ENCODE measurements at places on chromosomes 1 and 21.

GRCh38 chr21:22609802-22610201 lies 1611.6 kb downstream of the NCAM2 start:
- no peak for DNase-seq

- no peak for DNase-seq
These were observed 2.1 kb downstream of the GNG12 start for GRCh38 chr1:67830928-67831830.

GRCh38 chr21:19712441-19712840 lies 1285.8 kb upstream of the NCAM2 start:
- no peak for DNase-seq

GRCh38 chr1:71587961-71588360 lies 507.1 kb upstream of the ZRANB2 start:
- no peak for DNase-seq

DNA sequence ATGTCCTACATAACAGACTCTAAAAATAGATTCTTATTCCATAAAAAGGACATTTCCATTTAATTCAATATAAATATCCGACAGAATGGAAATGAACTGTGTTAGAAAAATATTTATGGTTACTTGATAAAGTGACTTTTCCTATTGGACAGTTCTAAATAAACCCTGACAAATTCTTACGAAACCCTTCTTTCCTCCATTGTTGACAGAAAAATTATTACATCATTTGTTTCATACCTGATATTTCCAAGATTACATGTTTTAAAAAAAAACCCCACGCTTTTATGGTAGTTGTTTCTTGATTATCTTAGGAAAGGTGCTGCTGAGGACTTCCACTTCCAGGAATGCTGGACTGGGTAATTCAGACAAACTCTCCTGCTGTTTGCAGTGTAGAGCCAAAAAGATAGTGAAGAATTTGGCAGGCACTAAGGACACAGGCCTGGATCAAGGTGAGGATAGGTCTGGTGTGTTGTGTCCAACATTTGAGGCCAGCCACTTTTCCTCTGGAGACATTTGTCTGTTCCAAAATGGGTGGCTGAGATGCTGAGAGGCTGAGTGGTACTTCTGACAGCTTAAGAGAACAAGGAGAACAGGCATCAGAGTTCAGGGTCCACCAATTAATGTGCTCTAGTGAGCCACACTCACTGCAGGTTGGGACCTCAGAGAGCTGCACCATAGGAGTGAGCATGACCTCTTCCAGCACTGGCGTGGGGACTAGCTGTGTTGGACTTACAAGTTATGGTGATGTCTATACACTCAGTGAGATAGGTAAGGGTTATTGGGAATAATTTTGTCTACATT lies 7.0 kb upstream of the C1orf116 start:
- no peak for DNase-seq

DNA sequence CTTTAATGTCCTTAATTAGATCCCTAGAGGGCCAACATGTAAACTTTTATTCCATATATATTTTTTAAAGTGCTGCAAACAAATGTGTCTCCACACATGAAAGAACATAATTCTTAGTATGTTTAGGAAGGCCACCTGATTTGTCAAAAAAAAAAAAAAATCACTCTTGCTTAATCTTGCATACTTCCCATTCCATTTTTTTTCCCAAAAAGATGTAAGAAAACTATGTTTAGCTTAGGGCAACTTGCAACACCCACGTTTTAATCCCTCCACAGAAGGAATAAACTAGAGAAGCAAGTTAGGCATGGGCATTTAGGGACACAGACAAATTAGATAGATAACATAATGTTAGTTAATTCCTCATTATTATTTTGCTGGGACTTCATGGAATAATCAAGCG lies 5.6 kb downstream of the YOD1 start:
- no peak for DNase-seq

DNA sequence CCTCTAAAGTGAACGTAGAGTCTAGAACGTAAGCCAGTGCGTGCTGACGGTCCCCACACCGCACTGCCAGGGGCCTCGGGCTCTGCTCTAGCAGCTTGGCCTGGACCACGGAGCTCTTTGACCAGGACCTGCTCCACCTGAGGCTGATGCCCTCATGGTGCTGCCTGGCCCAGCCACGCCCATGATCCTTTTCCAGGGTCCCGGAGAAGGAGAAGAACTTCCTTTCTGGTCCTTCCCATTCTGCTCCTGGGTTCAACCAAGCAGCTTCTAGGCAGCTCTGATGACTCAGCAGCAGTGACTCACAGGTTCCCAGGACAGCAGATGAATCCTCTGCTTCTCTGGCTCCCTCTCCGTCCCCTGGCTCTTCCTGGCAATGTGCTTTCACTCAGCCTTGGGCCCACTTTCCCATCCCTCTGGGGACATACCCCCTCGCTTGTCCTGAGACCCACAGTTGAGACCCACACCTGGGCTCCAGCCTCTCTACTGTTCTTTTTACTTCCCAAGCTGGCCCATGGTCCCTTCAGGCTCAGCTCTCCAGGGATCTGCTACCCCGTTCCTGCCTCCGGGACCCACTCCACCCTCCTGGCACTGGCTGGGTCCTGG lies 246.3 kb upstream of the RAB4A start:
- no peak for DNase-seq

GRCh38 chr1:197438010-197438790 lies 170.1 kb downstream of the CRB1 start:
- no peak for DNase-seq

- DNase-seq, result no peak
These were observed 195.5 kb downstream of the LMO4 start for GRCh38 chr1:87524021-87524754.

DNA sequence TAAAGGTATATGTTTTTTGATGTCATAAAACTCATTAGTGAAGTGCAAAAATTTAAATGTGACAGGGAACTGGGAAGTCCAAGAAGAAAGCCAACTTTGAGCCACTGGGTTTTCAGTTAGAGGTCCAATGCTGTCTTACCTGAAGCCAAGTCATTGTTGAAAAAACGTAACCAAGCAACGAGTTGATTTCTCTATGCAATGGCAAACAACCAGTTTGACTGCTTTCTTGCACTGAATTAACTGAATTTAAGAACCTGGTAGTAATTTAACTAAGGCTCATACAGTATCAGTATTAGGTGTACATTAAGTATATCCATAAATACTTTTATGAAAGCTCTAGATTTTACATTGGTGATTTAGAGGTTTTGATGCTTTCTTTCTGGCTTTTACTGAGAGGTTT lies 20.2 kb upstream of the S1PR1 start:
- DNase-seq, result no peak

DNA sequence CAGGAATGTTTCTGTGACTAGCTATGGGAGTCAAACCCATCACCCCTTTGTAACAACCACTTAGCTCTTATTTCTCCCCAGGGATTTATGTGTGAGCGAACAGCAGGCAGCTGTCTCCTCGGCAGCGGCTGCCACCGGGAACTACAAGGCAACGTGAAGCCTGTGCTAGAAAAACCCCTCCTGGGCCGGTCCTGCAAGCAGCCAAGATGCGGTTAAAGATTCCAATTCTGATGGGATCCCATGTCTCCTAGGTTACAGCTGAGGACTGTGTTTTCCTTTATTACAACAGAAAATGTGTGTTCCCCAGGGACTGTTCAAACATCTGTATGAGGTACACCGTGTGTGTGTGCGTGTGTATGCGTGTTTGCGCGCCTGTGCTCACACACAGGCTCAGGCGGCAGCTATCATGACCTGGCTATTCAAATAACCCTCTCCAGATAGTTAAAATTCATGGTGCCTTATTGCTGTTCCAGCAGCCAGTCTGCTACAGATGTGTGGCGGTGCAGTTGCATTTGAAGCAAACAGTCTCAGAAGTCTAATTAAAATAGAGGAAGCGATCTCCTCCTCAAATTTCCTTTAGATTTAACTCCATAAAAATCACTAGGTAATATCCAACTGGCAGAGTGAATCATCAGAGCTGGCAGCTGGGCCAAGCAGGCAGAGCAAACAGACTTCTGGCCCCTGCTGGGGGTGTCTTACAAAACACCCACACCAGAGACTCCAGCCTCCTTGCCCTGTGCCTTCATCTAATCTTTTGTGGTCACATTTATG lies 68.0 kb downstream of the LMX1A start:
- DNase-seq, result no peak

DNA sequence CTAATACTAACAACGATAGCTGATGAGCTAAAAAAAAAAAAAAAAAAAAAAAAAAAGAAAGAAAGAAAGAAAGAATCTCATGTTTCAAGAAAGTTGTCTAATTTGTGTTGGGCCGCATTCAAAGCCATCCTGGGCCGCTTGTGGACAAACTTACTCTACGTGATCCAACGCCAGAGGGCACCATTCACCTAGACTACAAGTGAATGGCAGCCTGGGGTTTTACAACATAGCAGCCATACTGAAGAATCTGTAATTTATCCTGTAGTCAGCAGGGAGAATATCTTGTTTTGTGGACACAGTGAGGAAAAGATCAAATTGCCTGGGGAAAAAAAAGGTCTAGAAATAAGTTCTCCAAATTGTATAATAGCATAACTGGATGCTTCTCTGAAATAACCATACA lies 47.0 kb downstream of the CYP2J2 start:
- peak; percentile 75 for DNase-seq

DNA sequence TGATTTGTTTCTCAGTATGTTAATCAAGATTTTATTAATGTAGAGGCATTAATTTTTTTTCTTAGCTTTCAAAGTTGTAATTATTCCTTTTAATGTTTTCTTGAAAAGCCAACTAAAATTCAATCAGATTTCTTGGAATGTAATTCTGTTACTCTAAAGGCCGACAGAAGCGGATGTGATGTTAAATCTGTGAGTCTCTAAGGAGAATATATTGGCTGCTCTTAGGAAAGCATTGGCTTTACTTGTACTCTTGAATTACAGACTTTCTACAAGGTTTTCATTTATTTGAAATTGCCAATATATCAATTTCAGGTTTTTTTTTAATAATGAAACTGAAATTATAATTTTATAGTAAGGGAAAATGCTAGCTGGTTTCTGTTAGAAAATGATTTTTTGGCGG lies 29.2 kb downstream of the RRP15 start:
- DNase-seq, result no peak

GRCh38 chr1:185075476-185075875 lies 30.1 kb downstream of the RNF2 start:
- DNase-seq, result no peak

DNA sequence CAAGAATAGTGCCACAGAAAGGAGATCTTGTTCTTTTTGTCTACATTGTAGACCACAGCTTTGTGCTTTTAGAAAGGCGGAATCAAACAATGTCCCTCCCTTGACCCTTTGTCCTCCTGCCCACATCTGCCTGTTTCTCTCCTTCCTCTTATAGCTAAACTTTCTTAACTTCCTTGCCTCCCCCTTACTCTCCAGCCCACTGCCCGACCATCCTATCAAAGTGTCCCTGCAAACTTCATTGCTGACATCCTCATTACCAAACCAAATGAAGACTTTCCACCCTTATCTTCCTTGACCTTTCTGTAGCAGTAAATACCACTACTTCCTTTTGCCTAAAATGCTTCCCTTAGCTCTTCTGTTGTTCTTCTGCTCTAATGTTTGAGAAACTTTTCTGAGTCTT lies 5.0 kb downstream of the SELP start:
- no peak for DNase-seq

DNA sequence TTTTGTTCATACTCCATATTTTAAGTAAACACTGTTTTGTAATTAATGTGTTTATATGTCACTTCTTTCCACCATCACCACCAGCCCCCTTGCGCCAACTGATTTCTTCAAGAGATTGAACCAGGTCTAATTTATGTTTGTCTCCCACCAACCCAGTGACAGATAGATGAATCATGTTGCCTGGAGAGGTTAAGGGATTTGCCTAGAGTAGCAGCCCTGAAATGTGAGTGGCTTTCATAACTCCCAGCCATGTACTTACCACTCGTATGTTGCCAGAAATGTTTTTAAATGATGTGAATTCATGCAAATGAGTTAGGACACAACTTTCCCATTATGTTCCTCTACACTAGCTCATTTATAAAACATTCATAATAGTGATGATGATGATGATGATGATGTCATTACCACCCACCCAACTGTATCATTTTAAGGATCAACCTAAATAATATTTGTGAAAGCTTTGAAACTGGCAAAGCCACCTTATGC lies 86.9 kb downstream of the LRRC8D start:
- DNase-seq, result no peak

- no peak for DNase-seq
These were observed 42.6 kb upstream of the PTGS2 start for GRCh38 chr1:186722711-186723309.

- no peak for DNase-seq
These were observed 37.4 kb upstream of the NRDC start for GRCh38 chr1:51915951-51916350.

GRCh38 chr21:36966066-36966820 lies at the start of gene HLCS:
TSS of gene HLCS (minus strand) at chr21:36966669. CDS start at chr21:36966638, 31 bp downstream.
- DNase-seq, result peak; percentile 54

- no peak for DNase-seq
These were observed 8.0 kb downstream of the RABGAP1L start for GRCh38 chr1:174167265-174167803.

- DNase-seq, result no peak
These were observed 1.1 kb downstream of the PIK3CD start for GRCh38 chr1:9652379-9653209.

GRCh38 chr1:224080115-224080774 lies 33.7 kb upstream of the FBXO28 start:
- no peak for DNase-seq

GRCh38 chr1:234874291-234875288 lies 254.0 kb downstream of the TOMM20 start:
- no peak for DNase-seq

GRCh38 chr1:39525366-39526165 lies 34.1 kb downstream of the BMP8A start:
- no peak for DNase-seq

DNA sequence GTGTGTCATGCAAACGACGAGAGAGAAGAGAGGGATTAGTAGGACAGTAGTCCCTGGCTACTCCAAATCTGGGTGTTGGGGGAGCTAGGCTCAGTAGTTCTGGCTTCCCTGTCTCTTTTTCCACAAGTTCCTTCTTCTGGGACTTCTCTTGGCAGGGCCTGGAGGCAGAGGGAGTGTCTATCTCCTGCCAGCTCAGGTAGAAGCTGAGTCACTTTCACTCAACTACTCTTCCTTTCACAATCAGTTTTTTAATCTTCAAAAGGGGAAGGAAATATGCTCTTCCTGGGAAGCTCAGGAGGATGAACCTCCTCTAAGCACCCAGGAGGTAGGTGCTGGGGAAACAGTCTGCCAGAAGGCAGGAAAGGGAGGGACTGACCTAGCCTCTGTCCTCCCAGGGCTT lies 35.2 kb upstream of the MAGOH start:
- no peak for DNase-seq

Data from mesothelial cell of epicardium (in vitro differentiated cells).